Activated T-helper 2 cell treated with anti-CD3 and anti-CD28 coated beads, Interferon-gamma antibody, Interleukin-2, Interleukin-4, amounts not matched to agents 10 μg/mL and 5 μg/mL and 100 μg/mL, durations not matched to agents 14 hours and 24 hours and 36 hours (primary cell): ENCODE measurements at places on chromosomes 4 and X.

- DNase-seq = no peak
Observed at GRCh38 chr4:55127521-55127920, 2.1 kb upstream of the KDR start.

DNA sequence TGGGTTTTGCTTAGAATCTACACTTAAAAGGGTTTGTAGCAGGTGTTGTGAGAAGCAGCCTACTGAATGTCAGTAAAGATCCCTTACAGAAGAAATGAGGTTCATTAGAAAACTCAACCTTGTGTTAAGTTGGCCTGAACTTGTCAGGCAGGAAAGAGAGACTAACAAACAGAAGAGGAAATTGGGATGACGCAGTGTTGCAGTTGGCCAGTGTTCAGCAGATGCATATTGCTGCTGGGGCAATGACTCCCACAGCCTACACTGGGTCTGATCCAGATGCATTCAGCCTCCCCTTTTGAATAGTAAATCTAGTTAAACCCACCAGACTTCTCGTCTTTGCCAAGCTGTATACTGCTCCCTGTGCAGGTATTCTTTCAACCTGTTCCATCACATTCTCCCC, 409.4 kb downstream of the UBE2NL start:
- no peak for DNase-seq

GRCh38 chrX:39487166-39487968, 610.4 kb downstream of the BCOR start:
- no peak for DNase-seq

DNA sequence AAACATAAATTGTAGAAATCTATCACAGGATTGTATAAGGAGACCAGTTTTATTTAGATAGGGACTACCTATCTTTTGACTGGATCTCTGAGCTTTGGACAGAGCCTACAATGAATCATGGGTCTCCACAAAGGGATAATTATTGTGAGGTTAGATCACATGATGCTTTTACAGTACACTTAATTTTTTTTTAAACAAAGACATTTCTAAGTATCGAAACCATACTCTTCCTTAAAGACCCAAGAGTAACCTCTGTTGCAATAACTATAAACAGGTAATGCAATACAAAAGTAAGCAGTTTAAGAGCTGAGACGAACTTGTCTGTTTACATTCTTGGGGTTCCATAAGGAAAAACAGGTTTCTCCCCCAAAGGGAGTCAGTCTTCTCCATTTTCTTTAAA, 64.3 kb upstream of the GABRE start:
- DNase-seq = no peak

GRCh38 chrX:136784231-136784630, 3.5 kb upstream of the ARHGEF6 start:
- no peak for DNase-seq

- DNase-seq = no peak
Observed at GRCh38 chr4:186844059-186844681, 120.5 kb upstream of the FAT1 start.

- no peak for DNase-seq
Observed at GRCh38 chrX:12753366-12753765, 37.8 kb upstream of the PRPS2 start.

- DNase-seq = no peak
Observed at GRCh38 chr4:53476232-53477037, 99.0 kb downstream of the FIP1L1 start.

DNA sequence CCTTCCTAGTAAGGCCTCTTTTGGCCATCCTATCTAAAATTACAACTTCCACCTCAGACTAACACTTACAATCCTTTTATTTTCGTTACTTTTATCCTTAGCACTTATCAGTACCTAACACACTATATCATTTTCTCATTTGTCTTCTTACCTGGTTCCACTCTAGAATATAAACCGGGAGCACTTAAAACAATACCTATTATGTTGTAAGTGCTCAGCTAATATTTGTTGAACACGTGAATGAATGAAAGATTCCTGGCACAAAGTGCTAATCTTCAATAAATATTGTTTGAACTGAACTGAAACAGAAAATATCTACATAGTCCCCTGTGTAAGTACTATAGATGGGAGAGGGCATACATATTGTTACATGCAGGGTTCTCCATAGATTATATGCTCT, 14.4 kb downstream of the MGARP start:
- no peak for DNase-seq

DNA sequence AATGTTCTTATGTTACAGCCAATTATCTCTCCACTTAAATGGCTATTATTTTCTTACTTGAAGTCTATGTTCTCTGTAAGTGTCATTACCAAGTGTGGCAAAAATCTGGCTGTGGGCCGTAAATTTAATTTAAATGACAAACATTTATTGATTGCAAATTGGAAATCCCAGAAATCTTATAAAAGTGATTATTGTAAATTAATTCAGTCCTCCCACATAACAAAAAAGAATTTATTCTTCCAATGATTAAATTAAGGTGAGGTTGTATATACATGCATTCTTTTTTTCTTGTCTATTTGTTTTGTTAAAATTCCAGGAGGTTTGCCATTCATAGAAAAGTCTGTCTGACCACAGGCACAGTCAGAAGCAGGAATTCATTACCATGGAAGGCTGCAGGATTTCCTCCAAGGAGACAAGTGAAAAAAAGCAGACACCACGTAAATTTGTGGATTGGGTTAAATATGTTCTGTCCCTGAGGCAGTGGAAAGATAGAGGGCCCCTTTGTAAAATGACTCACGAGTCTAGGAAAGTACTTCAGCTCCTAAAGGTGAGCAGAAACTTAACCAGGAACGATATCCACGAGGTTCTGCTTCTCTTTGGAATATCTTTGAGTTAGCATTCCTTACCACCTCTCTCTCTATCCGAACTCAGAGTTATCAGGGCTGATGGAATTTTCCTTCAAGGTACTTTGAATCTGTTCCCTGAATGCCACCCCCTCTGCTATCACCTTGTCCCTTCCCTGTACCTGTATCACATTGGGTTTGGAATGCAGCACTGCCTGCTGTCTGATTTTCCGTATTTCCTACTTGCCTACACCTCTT, 10.7 kb downstream of the PPARGC1A start:
- no peak for DNase-seq

- no peak for DNase-seq
Observed at GRCh38 chrX:85140964-85141363, 102.6 kb downstream of the SATL1 start.

DNA sequence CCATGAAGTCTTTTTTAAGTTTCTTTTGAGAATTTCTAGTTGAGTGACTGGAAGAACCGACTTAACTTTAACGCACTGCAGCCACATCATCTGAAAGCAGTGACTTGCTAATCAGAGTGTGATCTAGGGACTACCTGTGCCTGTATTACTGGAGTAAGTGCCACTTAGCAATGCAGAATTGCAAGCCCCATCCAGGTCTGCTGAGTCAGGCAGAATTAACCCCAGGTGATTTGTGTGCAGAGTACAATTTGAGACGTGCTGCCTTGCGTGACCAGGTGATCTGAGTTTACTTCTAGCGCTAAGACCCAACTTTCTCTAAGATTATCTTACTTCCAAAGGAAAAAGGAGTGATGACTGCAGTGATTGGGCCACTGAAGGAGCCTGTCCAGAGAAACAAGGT, 85.3 kb downstream of the CLCN4 start:
- DNase-seq = no peak

- no peak for DNase-seq
Observed at GRCh38 chr4:57093845-57094831, 16.0 kb downstream of the IGFBP7 start.

DNA sequence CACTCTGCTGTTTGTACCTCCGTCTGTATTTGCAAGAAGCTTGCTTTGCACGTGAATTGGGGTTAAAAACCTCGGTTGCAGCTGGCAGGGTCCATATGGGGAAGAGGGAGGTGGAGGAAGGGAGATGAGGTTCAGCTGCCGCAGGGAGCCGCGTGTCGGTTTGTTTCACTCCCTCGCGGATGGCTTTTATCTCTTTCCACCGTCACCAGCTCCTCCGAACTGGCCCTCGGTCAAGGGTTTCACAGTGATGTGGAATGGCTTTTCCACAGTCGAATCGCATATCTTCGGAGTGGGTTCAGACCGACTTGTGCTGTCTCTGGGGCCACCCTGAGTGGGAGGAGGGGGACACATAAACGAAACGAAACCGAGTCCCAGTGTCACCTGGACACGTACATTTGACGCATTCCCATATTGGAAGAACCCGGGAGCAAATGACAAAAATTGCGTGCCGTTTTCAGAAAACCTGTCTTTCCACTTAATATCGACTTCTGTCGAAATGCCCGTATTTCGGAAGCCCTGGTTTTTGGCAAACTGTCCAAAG, 929 bp downstream of the ZBTB33 start:
- DNase-seq = peak; percentile 9

DNA sequence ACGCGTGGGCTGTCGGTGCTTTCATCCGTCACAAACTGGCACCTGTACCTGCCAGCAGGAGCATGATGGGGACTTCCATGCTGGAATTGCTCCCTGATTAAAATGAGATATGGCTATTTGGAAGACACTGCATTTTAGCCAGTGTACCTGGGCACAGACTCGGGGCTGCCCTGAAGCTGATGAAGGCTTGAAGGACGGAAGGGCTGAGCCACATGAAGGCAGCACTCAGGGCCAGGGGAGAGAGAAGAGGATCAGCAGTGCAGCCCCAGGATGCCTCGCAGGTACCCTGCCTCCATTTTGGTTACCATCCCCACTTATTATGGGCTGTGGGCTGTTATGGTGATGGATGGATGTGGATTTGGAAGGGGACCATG, 79.0 kb downstream of the CRMP1 start:
- no peak for DNase-seq

GRCh38 chr4:66930206-66930605, 615.1 kb downstream of the CENPC start:
- no peak for DNase-seq

DNA sequence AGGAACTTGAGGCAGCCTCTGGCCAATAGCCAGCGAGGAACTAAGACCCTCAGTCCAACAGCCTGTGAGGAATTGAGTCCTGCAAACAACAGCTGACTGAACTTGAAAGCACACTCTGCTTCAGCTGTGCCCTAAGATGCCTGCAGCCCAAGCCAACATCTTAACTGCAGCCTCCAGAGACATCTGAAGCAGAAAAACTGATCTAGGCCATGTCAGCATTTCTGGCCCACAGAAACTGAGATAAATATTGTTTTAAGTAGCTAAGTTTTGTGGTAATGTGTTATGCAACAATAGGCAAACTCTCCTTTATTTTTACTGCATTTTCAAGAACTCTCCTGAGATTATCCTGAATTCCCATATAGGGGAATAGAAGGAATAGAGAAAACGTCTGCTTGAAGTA, 24.4 kb upstream of the PIGA start:
- DNase-seq = no peak

DNA sequence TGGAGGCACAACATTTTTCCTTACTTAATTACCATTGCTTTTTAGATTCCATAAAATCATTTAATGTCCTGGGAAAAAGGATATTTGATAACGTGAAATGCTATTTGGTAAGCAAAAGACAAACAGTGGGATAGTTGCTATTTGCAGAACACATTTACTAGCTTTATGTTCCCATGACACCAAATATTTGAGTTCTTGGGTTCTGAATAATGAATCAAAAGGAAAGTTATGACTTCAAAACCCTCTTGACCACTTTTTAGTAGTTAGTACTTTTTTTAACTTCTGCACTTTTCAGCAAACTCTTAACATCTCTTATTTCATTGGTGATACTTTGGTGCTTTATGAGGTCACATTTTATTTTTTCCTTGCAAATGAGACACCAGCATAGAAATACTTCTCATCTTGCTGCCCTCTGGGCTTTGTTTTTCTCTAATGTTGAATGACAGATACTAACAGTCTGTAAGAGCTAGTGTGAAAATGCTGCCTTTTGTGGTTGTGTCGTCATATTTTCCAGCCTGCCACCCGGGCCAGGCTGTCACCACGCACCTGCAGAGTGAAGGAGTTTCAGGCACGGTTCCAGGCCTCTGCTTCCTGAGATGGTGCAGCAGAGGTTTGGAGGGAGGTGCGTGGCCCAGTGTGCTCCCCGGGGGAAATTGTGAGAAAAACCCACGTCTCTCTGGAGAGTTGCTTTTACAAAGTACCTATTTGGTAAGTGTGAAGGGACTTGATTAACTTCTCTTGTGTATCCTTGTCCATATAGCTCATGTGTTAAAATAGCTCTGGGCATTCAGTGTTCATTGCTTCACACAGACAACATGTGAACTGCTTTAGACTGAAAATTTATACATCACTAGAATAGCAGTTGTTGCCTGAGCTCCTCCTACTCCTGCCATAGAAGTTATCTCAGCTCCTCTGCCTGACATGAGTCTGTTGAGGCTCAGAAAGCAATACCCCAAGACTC, 34.7 kb downstream of the MSL3 start:
- DNase-seq = peak; percentile 45

DNA sequence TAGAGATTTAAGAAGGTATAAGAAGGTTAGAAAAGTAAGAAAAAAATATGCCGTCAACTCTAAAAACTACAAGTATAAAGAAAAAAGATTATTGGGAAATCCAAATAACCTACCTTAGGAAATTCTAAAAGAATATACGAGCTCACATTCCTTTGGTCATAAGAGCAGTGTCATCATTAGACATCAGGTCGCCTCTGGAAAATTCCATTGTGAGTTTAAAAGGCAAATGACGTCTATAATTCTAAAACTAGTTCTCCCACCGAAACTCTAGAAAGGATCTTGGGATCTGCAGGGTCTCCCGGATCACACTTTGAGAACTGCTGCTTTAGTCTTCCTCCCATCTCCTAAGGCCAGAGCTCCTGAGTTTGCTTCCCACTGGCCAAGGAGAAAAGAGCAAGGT, 518 bp upstream of the SAT1 start:
- no peak for DNase-seq

DNA sequence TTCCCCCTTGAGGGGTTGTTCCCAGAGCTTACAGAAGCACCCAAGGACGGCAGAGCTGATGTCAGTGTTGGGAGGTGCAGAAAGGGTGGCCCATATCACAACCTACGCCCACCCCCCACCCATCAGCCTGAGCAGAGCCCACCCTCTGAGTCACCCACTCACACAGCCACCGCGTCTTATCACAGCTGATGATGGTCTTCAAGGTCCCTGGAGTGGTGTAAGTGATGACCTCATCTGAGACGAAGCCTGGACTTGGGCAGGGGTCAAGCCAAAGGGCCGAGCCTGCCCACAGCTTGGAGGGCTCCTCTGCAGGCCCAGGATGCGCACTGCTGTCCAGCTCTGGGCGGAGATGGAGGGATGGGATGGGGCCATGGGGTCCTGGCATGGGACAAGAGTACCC, 3.0 kb upstream of the HTRA3 start:
- no peak for DNase-seq

- DNase-seq = no peak
Observed at GRCh38 chrX:23749129-23749528, 6.1 kb upstream of the ACOT9 start.

- DNase-seq = no peak
Observed at GRCh38 chrX:154908821-154909220, 22.7 kb downstream of the F8A1 start.

- no peak for DNase-seq
Observed at GRCh38 chr4:61003301-61003700, 196.8 kb upstream of the ADGRL3 start.

- DNase-seq = no peak
Observed at GRCh38 chr4:121799208-121799823, 1.8 kb upstream of the EXOSC9 start.

- no peak for DNase-seq
Observed at GRCh38 chrX:47662144-47662657, 3.2 kb upstream of the UXT start.
